CD4-positive, alpha-beta memory T cell (primary cell): ENCODE measurements at places on chromosomes 11 and 22. TPM values are rescaled to one million over a fixed set of nuclear protein-coding genes. Genes with fewer than 3 reads are reported as not detected.

CFAP300 gene
- polyA plus RNA-seq = not detected

GPR83 gene
- 0.14 TPM for polyA plus RNA-seq

AMOTL1 gene
- not detected for polyA plus RNA-seq

VSIG2 gene
- polyA plus RNA-seq = 0.39 TPM
